Activated CD4-positive, alpha-beta T cell treated with anti-CD3 and anti-CD28 coated beads for 24 hours (primary cell): ENCODE measurements at places on chromosomes 7 and 10.

DNA sequence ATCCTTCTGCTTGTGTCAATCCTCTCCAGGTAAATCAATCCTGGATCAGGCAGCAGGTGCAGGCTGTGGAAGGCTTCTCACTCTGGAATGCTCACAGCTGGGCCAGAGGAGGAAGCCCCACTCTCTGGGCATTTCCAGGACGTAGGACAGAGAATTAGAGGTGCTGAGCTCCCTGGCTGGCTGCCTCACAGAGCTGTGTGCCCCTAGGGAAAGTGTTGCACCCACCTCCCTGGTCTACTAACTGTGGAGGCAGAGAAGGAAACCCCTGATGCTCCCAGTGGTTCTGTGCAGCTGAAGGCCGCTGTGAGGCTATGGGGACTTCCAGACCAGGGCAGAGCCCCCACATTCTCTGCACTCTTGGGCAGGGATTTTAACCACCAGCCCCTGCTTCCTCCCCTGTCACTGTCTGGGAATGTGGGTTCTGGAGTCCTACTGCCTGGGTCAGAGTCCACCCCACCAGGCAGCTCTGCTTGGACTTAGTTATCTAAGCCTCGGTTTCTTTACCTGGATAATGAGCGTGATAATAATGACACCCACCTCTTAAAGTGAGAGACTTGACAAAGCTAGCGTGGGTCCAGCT lies 73.5 kb upstream of the EEPD1 start:
- DNase-seq = no peak

DNA sequence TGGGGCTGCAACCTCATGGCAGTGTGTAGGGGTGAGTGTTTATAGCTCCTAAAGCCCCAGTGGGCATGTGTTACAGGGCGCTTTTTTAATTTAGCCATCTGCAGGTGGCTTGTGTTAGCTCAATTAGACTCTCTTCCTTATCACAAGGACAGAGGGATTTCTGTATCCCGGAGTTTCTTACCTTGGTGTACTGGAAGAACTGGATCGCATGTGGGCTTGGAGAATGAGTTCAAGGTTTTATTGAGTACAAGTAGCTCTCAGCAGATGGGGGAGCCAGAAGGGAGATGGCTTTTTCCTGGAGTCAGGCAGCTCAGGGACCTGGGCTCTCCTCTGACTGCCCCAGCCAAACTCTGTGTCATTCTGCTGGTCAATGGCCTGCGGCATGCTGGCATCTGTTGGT lies 153.5 kb upstream of the C7orf33 start:
- no peak for DNase-seq

GRCh38 chr7:106269254-106269961 lies 15.4 kb downstream of the NAMPT start:
- no peak for DNase-seq

- no peak for DNase-seq
Measured at GRCh38 chr7:106575138-106575823, 85.7 kb downstream of the CCDC71L start.

- DNase-seq = no peak
Measured at GRCh38 chr7:41573015-41573414, 129.9 kb downstream of the INHBA start.

DNA sequence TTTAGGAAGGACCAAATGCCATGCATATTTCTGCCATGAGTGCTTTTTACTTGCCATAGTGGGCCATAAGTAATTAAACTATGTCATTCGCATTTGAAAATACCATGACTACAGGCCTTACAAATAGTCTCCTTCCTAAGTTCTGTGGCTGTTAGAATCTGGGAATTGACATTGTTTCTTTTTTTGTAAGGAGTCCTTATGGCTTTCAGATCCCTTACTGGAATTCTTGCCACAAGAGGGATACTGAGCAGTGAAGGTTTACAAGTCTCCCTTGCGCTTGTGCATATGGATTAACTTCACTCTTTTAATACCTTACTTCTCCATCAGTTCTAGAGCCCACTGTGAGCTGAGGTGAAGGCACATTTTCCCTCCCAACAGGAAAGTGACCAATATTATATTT lies 166.0 kb downstream of the NRG3 start:
- DNase-seq = no peak

DNA sequence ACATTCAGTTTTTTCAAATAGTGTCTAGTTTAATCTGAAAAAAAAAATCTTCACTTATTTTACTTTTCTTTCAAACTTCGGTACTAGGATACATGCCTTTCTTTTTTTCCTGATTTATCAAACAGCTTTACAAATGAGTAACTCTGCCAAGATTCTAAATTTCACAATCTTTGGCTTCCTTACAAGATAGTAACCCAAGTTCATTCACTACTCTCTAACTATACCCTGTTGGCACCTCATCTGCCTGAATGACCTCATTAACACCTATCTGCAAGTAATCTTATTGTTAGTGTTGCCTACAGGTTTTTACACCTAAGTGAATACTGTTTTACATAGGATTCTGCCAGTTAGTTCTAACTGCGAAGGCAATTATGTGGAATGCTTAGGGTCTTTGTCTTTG lies 159.8 kb downstream of the FOXP2 start:
- no peak for DNase-seq

- DNase-seq = no peak
Measured at GRCh38 chr10:24989867-24990266, 26.1 kb downstream of the ENKUR start.

GRCh38 chr7:99029466-99030435 lies 114.2 kb downstream of the SMURF1 start:
- DNase-seq = no peak

- DNase-seq = no peak
Measured at GRCh38 chr7:47807126-47807525, 141.1 kb downstream of the PKD1L1 start.

DNA sequence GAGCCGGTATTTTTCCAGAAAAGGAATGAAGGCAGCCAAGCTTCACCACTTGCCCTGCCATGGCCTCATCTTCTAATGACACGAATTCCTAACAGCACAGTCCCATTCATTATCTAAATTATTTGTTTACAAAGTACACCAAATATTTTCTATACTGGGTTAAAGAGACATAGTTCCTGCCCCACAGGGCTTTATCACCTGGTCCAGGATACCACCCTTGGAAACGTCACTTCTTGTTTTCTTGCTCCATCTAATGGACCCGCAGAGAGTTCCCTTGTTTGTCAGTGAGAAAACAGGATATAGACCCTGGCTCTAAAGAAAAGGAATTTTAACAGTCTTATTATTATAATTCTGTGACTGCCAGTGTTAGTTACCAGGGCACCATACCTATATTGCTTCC lies 1165.4 kb downstream of the GATA3 start:
- DNase-seq = no peak

GRCh38 chr7:3138997-3139396 lies 95.3 kb upstream of the CARD11 start:
- no peak for DNase-seq

DNA sequence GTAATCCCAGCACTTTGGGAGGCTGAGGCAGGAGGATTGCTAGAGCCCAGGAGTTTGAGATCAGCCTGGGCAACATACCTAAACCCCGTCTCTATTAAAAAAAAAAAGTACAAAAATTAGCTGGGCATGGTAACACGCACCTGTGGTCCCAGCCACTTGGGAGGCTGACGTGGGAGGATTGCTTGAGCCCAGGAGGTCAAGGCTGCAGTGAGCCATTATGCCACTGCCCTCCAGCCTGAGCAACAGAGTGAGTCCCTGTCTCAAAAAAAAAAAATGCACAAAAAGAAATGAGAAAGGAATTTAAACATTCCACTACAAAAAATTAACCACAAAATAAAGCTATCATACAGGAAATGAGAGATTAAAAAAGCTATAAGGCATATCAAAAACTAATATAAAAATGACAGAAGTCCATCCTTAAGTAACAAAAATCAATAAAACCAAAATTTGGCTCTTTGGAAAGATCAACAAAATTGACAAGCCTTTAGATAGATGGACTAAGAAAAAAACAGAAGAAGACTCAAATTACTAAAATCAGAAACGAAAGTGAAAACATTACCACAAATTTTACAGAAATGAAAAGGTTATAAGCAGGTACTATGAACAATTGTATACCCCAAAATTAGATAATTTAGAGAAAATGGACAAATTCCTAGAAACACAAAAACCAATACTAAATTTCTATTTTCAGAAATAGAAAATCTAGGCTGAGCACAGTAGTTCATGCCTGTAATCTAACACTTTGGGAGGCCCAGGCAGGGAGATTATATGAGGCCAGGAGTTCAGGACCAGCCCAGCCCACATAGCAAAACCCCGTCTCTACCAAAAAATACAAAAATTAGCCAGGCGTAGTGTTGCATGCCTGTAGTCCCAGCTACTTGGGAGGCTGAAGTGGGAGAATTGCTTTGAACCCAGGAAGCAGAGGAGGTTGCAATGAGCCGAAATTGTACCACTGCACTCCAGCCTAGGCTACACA lies 42.4 kb upstream of the NANOS1 start:
- DNase-seq = no peak

DNA sequence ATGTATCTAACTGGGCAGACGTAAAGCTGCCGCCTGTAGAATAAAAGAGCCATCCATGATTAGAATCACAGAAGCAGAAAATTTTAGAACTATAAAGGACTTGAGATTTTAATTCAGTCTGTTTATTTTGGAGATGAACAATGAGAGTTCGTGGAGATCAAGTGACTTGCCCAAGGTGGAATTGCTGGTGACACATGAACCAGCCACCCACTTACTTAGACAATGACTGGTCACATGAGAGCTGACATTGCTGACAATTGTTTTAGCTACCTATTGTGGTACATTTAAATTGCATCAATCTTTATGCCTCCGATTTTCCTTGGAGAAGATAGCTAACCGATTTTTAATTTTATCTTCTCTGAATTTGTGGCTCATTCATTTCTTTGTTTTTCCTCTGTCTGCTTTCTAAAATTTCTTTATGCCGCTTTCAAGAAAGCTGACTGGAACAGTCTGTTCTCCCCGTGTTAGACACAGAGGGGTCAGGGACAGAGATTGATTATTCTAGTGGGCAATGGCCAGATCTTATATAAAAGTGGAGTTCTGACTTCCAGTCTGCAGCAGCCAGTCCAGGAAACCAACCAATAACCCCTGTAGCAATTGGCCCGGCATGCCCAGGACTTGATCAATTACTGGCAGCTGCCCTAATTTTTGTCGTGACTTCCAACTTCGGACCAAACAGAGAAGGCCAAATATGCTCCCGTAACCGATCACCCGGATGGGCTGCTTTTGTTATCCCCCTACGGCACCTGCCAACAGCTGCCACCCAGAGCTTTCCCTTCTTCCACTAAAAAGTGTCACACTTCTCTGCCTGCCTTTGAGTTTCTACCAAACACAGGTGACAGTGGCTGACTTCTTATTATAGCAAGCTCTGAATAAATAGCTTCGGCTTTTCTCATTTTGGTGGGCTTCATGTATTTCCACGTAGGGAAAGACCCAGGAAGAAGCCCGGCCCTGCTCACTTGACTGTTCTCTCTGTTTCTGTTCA lies 241.6 kb downstream of the CAMK1D start:
- no peak for DNase-seq

GRCh38 chr7:12601302-12601869 lies 30.9 kb downstream of the SCIN start:
- no peak for DNase-seq

DNA sequence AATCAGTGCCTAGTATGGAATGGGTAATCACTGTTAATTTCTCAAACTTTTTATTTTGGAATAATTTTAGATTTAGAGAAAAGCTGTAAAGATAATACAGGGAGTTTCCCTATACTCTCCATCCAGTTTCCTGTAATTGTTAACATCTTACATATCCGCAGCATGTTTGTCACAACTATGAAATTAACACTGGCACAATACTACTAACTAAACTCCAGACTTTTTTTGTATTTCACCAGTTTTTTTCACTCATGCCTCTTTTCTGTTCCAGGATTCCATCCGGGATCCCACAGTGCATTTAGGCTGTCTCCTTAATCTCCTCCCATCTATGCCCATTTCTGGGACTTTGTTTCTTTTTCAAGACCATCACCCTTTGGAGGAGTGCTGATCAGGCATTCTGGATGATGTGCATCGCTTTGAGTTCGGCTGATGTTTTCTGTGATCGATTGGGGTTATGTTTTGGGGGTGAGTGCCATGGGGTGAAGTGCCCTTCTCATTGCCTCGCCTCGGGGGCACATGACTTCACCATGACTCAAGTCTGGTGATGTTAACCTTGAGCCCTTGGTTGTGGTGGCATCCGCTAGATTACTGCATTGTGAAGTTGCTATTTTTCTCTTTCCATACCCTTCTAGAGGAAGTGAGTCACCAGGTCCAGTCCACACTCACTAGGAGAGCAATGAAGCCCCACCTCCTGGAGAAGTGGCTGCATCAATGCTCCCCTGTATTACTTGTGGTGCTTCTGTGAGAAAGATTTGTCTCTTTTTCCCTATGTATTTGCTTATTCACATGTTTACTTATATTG lies 43.9 kb upstream of the GRB10 start:
- DNase-seq = peak; percentile 3

DNA sequence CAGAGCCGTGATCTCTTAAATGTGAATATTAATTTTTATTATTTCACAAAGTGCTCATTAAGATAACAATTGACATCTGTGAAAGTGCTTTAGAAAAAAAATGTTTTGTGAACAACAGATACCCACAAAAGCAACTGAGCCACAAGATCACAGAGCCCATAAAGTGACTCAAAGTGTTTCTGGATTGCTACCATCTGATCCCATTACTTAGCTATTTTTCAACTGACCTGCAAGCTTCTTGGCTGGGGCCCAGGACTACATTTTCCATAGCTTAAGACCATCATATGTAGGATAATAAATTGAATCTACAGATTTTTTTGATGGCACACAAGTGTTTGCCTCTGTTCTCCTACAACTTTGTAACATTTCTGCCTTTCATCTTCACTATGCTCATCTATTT lies 674.4 kb downstream of the PHTF2 start:
- no peak for DNase-seq

GRCh38 chr10:67696029-67696428 lies at the start of gene CTNNA3:
TSS of gene CTNNA3 (minus strand) at chr10:67696195.
- no peak for DNase-seq

GRCh38 chr10:22723783-22724182 lies 9.4 kb upstream of the PIP4K2A start:
- DNase-seq = no peak

DNA sequence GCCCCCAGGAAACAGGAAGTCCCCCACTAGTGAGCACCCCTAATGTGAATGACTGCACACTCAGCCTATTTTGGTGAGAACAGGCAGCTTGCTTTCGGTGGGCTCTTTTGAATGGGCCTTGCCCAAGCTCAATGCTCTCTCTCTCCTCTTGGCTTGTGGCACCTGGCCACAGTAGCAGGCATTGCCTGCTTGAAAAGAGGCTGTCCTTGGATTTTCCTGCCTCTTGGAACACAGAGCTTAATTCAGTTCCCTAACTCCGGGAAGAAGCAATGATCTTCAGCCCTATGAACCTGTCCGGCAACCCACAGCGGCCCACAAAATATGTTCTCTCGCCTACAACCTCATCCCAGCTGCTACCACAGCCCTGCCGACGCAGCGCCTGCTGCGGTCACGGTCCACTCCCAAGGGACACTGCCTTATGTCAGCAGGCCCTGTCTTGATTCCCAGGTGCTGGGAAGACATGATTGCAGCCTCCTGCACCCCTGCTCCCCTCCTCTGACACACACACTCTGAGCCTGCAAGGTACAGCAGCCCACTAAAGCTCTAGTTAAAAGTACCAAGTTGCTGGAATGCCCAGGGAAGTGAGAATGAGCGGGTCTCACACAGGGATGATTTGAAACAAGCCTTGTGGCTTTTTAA lies 715.5 kb upstream of the GALNT17 start:
- no peak for DNase-seq

- no peak for DNase-seq
Measured at GRCh38 chr7:20235288-20235687, 18.1 kb upstream of the MACC1 start.
